ENCODE measurements at places on chromosomes 1 and 21.

DNA sequence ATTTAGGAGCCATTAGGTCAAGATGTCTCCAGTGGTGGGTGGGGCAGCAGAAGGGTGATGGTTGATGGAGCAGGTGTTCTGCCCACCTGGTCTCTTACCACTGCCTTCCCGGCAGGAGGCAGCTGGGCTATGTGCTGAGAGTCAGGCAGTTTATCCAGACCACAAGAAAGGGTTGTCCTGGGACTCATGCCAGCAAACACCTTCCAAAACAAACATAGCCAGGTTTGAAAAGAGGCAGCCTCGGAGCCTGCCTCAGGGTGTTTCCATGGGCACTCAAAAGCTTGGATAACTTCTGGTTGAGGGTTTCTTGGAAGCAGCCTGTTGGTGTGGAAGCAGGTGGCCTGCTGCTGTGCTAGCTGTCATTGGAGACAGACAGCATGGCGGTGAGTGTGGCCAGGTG is 187.2 kb downstream of the PCP4 start:
- DNase-seq, result peak; percentile 95

GRCh38 chr21:14707511-14708020 is 161.5 kb upstream of the SAMSN1 start:
- DNase-seq, result no peak

GRCh38 chr1:100868364-100868995 is 26.2 kb downstream of the EXTL2 start:
- peak; percentile 2 for DNase-seq

- no peak for DNase-seq
Measured at GRCh38 chr21:44862869-44863685, 10.4 kb downstream of the PTTG1IP start.
